ENCODE measurements at places on chromosomes 5 and 9. TPM values are rescaled to one million over a fixed set of nuclear protein-coding genes. Genes with fewer than 3 reads are reported as not detected.

Gene LCN15
- not detected for polyA plus RNA-seq

Gene TAL2
- polyA plus RNA-seq = 3.9 TPM

Gene FAM81B
- not detected for polyA plus RNA-seq

Gene PTPRD
- not detected for polyA plus RNA-seq

Gene FAXDC2
- polyA plus RNA-seq = 0.34 TPM

Gene RHOBTB3
- polyA plus RNA-seq = not detected

Gene GOLGA1
- 4.0 TPM for polyA plus RNA-seq

Gene CATSPER3
- not detected for polyA plus RNA-seq

Gene STING1
- polyA plus RNA-seq = 3.1 TPM

Gene MUSK
- polyA plus RNA-seq = not detected

Gene CTNND2
- not detected for polyA plus RNA-seq

Gene PRDM9
- polyA plus RNA-seq = not detected

Gene TLX3
- polyA plus RNA-seq = not detected

Gene PTGR1
- polyA plus RNA-seq = not detected

Gene C5orf63
- 16.3 TPM for polyA plus RNA-seq

Gene PDLIM4
- not detected for polyA plus RNA-seq

Gene SHB
- 0.23 TPM for polyA plus RNA-seq

Gene C5orf52
- not detected for polyA plus RNA-seq

Gene OR1N2
- not detected for polyA plus RNA-seq

Gene FOXD4L3
- not detected for polyA plus RNA-seq

Gene NOTCH1
- polyA plus RNA-seq = 8.0 TPM

Gene EGFL7
- polyA plus RNA-seq = not detected

Gene IL9
- polyA plus RNA-seq = not detected

Gene POC5
- 11.1 TPM for polyA plus RNA-seq

Gene TMEM215
- polyA plus RNA-seq = not detected

Gene PCDHA11
- not detected for polyA plus RNA-seq

Gene C9orf153
- polyA plus RNA-seq = not detected

Gene KLHL3
- polyA plus RNA-seq = 1.0 TPM

Gene CARTPT
- not detected for polyA plus RNA-seq

Gene SPATA31C1
- polyA plus RNA-seq = not detected

Gene FAM174A
- polyA plus RNA-seq = not detected

Gene FRMPD1
- not detected for polyA plus RNA-seq

Gene LCN1
- polyA plus RNA-seq = not detected

Gene IQGAP2
- polyA plus RNA-seq = 6.0 TPM

Gene ELOVL7
- polyA plus RNA-seq = 0.17 TPM

Gene CYSRT1
- polyA plus RNA-seq = not detected

Gene SGCD
- not detected for polyA plus RNA-seq

Gene ACOT12
- not detected for polyA plus RNA-seq
